ENCODE measurements at places on chromosomes 13 and 19.

GRCh38 chr19:45296355-45296754, 26.3 kb downstream of the CKM start:
- no peak for DNase-seq

- peak; percentile 2 for DNase-seq
Observed at GRCh38 chr13:34469196-34469986, 472.7 kb upstream of the NBEA start.

DNA sequence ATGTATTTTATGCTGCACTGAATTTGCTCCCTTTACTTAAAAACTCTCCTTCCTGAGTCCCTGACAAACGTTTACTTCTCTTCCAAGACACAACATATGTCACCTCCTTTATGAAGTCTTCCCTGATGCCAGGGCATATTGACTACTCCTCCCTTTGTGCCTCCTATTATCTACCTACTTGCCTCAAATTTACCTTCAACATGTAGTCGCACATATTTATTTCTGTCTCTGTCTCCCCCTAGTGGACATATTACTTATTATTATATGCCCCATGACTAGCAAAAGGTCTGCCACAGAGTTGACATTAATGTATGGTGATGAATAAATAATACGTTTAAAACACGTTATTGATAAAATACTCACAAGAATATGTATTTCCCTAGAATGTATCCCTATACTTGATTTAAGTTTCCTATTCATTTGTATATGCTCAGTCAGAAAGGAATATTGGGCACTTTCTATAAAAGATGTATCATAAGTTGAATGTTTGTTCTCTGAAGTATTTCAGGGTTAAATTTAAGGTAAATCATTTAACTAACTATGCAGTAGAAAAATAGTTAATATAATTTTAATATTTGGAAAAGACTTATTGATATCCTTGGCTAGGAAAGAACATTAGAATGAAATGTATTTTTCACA, 250.3 kb upstream of the ATXN8OS start:
- DNase-seq: peak; percentile 14

GRCh38 chr13:49502954-49503353, 7.2 kb downstream of the PHF11 start:
- DNase-seq: peak; percentile 45

DNA sequence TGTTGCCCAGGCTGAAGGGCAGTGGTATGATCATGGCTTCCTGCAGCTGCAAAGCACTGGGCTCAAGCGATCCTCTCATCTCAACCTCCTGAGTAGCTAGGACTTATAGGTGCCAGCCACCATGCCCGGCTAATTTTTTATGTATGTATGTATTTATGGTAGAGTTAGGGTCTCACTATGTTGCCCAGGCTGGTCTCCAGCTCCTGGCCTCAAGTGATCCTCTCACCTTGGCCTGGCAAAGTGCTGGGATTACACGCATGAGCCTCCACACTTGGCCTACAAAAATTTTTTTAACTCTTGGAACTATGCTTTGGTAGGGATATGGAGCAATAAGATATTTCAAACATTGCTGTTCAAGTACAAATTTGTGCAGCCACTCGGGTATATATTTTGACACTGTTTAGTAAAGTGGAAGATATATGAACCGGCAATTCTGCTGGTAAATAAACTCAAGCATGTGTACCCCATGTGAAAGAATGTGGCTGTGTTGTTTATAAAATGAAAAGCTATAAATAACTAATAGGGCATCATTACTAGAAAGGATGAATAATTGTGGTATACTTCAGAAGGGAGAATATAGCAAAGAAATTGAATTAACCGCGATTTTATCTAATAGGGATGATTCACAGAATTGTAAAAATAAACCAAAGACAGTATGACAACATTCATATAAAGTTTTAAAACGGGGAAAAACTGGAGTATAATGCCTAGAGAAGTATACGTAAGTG, 1.1 kb downstream of the ZNF566 start:
- no peak for DNase-seq

- DNase-seq: peak; percentile 20
Observed at GRCh38 chr13:51981355-51981754, 29.9 kb downstream of the ATP7B start.

- no peak for DNase-seq
Observed at GRCh38 chr19:18373407-18373891, 12.5 kb upstream of the GDF15 start.

DNA sequence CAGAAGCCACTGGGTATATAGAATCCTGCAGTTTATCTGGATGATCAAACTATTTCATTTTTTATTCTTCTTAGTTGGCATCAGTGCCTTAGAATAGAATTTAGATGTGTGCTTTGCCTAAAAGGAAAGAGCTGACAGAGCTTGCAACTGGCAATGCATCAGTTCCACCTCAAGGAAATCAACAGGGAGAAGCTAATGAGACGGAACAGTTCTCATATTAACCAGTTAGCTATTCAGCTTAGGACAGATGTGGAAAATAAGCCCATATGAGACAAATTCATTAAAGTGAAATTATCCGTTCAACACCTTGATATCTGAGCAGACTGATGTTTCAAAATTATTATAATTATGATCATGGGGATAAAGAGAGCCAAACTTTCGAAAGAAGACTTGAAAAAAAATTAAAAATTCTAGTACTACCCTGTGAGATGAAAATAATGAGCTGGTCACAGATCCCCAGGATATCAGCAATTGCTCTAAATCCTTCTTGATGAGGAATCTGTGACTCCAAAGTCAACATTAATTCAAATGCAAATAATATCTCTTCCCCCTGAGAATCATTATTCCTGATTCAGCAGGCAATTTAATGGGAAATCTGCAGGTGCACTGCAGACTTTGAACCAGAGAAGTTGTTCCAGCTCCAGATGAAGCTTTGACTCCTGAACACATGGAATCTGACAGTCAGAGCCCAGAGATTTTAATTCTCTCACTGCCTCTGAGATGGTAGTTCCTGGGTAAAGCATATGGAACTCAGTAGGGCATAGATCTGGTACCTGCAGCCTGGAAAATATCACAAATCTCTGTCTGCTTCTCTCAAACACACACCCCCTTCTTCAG, 486.8 kb downstream of the FOXO1 start:
- no peak for DNase-seq

- DNase-seq: peak; percentile 57
Observed at GRCh38 chr19:45528149-45528743, 21.0 kb downstream of the VASP start.

DNA sequence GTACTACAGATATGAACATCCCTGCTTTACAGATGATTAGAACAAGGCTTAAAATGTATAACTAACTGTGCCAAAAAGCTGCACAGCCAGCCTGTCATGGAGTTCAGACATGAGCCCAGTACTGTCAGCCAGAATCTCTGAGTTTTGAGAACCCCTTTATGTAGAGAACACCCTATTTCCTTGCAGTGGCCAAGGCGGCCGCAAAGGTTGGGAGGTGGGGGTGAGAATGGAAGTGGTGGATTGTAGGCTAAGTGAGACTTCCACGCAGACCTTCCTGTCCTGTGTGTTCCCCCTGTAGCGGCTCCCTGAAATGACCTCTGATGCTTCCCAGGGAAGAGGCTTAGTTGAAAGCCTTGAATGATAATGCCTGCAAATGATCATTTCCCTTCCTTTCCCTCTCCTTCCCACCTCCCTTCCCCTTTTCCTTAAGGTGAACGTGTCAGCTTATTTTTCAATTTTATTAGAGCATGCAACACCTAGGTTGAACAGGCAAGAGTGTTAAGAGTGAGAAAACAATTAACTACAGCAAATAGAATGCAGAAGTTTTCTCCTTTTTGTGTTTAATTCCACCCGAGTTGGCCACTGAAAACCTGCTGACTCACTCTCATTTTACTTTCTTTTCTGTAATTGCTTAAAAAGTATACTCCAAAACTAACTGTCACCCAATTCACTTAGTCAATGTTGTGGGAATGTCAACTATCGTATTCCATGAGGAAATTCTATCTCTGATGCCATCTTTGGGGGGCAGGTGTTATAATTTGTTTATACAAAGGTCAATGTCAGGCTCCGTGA, 167.0 kb upstream of the EDNRB start:
- no peak for DNase-seq

- DNase-seq: no peak
Observed at GRCh38 chr13:22169473-22169872, 498.6 kb downstream of the FGF9 start.

- DNase-seq: peak; percentile 32
Observed at GRCh38 chr13:66915596-66916185, 314.4 kb downstream of the PCDH9 start.

GRCh38 chr13:32811297-32811800, 204.9 kb upstream of the KL start:
- DNase-seq: peak; percentile 77

DNA sequence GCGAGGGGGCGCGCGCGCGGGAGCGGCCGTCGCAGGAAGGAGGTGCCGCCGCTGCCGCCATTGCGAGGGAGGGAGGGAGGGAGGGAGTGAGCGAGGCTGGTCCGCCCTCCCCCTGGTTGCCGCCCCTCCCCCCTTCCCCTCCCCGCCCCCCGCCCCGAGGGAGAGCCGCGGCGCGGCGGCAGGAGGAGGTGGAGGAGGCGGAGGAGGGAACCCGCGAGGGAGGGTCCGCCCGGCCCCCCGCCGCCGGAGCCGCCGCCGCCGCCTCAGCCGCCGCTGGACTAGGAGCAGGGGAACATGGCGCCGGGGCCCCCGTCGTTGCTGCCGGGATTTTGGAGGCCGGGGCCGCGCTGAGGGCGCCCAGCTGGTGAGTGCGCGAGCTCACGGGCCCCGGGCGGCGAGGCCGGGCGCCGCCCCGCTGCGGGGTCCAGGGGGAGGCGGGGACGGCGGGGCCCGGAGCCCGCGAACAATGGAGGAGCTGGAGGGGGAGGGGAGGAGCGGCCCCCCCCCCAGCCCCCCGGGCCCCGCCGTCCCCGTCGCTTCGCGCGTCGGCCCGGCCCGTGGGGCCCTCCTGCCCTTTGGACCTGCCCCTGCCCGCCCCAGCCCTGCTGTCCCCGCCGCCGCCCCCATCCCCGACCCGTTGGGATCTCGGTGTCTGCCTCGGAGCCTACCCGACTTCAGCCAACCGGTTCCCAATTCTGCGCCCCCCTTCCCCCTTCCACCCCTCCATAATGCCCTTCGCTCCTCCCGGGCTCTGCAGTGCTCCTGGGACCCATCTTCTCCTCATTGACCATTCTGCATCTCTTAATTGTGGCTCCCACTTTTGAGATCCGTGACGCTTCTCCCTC, at the start of gene ARHGAP35:
Gene ARHGAP35, plus strand, starts transcription at position 152 of the 845 bp plus-strand sequence. CDS start 57,679 bp downstream, outside the sequence.
- no peak for DNase-seq

- no peak for DNase-seq
Observed at GRCh38 chr13:88246239-88246638, 575.1 kb downstream of the SLITRK5 start.

DNA sequence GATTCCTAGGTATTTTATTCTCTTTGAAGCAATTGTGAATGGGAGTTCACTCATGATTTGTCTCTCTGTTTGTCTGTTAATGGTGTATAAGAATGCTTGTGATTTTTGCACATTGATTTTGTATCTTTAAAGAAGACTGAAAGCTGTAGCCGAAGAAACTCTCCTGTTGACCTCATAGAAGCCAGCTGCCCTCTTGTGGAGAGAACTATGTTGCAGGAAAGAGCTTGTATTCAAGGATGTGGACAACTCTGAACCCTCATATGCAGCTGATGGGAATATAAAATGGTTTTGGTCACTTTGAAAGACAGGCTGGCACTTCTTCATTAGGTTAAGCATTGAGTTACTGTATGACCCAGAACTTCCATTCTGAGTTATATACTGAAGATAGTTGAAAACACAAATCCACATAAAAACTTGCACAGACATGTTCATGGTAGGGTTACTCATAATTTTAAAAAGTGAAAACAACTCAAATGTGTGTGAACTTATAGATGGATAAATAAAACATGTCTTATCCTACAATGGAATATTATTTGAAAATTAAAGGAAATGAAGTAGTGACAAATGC, 65.8 kb upstream of the SLITRK6 start:
- DNase-seq: peak; percentile 2

- DNase-seq: no peak
Observed at GRCh38 chr19:56348289-56348877, 33.7 kb upstream of the ZSCAN5A start.

DNA sequence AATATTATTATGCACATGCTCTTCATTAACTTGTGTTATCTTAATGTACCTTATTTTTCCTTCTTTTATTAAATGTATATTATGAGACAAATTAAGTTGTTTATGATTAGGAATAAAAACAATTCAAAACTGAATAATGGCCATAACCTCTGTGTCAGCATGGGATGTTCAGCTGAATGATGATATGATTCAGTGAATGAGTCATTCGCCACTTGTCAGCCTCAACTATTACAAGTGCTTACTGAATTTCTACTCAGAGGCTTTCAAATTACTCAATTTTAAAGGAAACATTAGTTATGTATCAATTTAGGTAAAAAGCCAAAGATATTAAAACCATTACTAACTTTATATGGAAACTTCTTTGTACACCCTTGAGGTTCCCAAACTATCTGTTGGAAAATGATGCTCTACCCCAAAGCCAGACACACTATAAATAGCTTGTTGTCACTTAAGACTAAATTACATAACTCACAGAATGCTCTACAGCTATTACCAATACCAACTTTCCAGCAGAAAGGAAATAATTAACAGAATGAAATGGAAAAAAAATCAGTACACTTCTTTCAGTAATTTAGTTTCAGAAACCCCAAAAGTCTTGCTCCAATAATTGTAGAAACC, 14.4 kb downstream of the LIG4 start:
- DNase-seq: no peak

GRCh38 chr19:55075371-55075998, at the start of gene EPS8L1:
Gene EPS8L1, plus strand, starts transcription at chr19:55075869. Its CDS starts 576 bp downstream, at chr19:55076445.
- no peak for DNase-seq

DNA sequence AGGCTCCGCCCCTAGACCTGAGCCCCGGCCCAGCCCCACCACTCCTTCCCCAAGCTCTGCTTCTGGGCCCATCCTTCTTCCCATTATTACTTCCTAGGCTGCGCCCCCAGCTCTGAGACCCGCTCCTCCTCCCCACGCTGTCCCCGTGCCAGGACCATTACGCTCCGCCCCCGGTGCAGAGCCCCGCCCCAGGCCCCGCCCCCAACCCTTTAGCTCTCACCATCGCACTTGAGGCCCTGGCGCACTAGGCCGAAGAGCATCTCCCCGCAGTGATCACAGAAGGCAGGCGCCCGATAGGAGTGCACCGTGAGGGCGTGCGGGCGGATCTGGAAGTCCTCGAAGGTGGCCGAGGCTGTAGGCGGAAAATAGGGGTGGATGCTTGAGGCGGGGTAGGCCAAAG, 6.2 kb downstream of the PRKD2 start:
- no peak for DNase-seq

- no peak for DNase-seq
Observed at GRCh38 chr13:48866249-48866648, 109.5 kb upstream of the FNDC3A start.

Data from fibroblast of skin of right quadriceps (primary cell).